HFF-Myc (cell line): ENCODE measurements at places on chromosomes 6 and 20.

GRCh38 chr20:5036828-5037227 is 35.5 kb upstream of the SLC23A2 start:
- DNase-seq, result no peak

DNA sequence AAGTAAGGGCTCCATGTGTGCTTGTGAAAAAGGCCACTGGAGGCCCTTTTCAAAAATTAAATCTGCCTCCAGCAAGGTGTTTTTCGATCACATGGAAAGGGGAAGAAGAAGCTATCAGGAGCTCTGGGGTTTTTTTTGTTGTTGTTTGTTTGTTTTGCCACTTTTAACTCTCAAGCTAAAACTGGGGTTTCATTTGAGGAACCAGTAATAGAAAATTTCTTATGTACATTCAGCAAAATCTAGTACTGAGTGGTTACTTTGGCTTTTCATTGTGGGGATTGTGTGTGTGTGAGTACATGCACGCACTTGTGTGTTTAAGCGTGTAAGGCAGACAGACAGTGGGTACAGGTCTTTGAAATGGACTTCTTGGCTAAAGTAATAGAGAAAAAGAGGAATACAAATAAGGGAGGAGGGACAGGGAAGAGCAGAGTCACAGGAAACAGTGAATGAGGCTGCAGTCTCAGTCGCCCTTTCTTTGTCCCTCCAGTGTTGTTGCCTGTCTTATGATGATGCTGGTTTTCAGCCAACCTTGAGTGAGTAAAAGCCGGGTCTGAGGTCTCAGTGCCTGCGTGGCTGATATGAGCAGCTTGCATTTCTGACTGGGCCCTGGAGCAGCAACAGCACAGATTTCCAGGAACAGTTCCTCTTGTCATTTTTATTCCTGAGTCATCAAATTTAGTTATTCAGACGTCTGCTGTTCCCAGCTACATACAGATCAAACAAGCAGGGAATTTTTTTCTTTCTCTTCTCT is 26.2 kb downstream of the SLC16A10 start:
- DNase-seq, result no peak

DNA sequence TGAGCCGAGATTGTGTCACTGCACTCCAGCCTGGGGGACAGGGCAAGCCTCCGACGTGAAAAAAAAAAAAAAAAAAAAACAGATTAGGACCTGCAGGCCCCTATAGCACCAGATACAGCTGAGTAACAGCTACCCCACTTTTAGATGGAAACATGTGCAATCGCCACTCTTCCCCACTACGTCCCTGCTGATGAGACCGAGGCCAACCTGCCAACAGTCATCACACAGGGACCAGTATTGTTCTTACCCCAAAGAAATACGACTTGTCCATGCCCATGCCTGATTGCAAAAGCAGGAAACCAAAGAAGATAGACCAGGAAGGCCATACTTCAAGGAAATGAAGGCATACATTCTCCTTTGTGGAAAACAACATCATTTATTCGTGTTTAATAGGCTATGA is 45.8 kb downstream of the ZMYND8 start:
- no peak for DNase-seq

DNA sequence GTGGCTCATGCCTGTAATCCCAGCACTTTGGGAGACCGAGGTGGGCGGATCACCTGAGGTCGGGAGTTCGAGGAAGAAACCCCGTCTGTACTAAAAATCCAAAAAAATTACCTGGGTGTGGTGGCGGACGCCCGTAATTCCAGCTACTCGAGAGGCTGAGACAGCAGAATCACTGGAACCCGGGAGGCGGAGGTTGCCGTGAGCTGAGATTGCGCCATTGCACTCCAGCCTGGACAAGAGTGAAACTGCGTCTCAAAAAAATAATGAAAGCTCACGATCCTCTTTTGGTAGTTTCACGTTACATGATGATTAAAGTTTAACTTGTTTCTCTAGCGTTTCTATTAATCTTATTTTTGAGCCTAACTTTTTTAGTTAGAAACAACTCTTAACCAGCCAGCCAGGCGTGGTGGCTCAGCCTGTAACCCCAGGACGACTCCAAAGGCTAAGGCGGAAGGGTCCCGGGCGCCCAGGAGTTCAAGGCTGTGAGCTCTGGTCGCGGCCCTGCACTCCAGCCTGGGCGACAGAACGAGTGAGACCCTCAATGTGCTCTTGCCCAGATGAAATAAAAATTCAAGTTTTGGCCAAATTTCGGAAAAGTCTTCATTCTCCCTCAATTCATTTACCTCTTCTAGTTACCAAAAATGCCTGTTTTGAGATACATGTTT is 1.2 kb upstream of the WRNIP1 start:
- DNase-seq, result no peak

- no peak for DNase-seq
Observed at GRCh38 chr6:33108307-33108706, 32.5 kb downstream of the HLA-DPB1 start.

GRCh38 chr6:143333081-143333480 is 117.4 kb downstream of the ADAT2 start:
- DNase-seq, result no peak

- DNase-seq, result no peak
Observed at GRCh38 chr20:36441416-36441815, 99.9 kb upstream of the MYL9 start.

- no peak for DNase-seq
Observed at GRCh38 chr6:166202321-166202733, 34.7 kb upstream of the TBXT start.

DNA sequence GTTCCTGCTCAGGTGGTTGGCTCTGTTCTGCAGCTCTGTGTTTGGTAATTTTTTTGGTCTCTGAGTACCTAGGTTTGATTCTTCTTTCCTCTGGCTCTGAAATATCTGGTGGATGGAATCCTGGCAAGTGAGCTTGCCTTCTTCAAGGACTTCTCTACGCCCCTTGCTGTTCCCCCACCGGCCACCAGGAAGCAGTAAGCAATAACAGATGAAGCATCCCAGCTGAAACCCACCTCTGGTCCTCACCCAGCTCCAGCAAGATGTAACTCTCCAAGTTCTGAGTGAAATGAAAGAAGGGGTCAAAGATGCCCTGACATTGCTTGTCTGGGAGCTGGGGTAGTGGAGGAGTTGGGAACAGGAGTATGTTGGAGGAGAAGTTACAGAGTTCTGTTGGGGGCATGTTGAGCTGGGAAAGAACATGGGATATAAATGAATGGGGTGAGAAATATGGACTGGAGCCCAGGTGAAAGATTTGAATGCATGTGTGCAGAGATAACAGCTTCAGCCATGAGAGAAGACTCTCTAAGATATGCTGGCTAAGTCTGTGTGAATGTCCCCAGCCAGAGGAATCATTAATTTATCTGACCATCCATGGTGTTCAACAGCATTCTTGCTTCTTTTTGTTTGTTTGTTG is 51.3 kb upstream of the GLP1R start:
- no peak for DNase-seq

DNA sequence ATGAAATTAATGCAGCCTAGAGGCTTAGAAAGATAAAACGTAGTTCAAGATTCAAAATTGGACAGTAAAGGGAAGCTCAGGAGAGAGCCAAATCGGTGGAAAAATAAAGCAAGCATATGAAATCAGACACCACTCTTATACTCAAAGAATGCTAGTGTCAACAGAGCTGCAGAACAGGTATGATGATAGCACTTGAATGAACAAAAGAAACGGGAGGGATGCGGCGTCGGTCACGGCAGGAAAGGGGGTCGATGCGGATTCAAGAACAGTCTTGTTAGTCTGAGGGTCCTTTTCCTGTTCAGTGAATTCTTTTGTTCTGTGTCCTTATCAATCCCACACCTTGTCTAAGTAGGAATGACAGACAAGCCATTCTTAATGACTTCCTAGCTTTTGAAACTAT is 114.4 kb downstream of the FOXC1 start:
- no peak for DNase-seq

DNA sequence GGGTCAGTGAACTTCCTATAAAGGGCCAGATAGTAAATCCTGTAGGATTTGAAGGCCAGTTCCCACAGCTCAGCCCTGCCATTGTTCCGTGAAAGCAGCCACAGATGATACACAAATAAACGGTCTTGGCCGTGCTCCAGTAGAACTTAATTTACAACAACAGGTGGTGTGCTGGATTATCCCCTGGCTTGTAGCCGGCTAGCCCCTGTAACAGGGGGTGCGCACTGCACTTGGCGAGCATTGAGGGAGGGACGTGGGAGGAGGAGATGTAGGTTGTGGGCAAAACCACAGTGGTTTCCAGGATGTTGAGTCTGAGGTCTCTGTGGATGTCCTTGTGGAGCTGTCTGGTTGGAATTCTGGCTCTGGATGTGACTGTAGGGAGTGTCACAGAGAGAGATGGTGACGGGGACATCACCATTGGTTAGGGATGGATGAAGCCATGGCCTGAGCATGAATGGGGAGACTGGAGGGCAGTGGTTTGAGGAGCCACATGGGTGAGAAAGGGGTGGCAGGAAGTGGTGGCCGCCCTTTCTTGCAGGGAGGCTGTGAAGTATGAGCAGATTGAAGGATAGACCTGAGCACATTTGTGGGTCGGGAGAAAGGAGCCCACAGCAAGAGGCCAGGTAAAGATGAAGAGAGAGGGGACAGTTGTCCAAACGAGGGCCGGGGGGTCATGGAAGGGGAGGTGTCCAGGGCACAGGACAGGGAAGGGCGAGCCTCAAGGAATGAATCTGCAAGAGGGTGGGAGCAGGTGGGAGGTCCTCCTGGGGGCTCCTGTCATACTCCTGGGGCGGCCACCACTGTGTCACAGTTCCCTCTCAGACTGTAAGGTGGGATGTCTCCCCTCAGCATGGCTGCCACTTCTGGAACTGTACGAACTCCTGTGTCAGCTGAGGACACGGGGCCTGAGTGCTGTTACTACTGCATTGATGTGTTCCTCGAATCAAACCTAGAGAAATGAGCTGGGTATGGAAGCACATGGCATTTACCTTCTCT is 53.6 kb downstream of the CDH26 start:
- DNase-seq, result no peak

- DNase-seq, result no peak
Observed at GRCh38 chr6:129498541-129498940, 211.4 kb downstream of the ARHGAP18 start.

DNA sequence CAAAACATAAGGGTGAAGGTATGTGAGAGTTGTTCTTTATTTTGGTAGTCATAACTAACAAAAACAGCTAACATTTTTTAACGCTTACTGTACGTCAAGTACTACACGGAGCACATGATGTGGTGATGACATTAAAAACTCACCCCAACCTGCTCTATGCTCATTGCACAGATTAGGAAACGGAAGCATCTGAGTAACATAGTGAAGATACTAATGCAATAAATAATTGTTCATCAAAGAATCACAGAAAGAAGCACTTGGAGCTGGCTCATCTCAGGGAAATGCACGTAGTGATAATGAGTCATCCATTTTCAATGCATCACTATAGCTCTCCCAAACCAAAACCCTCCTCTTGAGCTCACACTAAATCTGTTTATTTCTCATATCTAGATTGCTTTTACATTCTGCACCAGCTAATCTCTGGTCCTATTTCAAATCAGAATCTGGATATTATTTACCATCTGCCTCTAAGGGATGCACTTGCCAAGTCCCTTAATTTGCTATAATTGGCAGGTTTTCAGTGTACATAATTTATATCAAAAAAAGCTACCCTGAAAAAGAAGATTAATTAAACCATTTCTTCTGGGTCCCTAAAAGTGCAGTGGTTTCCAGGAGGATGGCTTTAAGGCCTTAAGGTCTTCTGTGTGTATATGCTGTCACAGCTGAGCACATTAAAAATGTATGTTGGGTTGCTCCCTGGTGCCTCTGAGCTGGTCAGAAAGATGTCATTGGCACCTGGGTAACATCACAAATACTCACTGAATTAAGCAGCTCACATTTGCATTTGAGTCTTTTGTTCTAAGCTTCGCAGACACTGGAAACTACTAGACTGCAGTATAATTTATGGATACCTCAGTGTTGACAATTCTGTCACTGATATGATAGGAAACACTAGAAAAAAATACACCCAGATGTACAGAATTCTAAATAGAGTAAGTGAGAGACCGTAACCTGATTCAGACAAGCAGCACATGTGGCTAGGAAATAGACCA is 677.4 kb upstream of the CITED2 start:
- DNase-seq, result peak; percentile 93

DNA sequence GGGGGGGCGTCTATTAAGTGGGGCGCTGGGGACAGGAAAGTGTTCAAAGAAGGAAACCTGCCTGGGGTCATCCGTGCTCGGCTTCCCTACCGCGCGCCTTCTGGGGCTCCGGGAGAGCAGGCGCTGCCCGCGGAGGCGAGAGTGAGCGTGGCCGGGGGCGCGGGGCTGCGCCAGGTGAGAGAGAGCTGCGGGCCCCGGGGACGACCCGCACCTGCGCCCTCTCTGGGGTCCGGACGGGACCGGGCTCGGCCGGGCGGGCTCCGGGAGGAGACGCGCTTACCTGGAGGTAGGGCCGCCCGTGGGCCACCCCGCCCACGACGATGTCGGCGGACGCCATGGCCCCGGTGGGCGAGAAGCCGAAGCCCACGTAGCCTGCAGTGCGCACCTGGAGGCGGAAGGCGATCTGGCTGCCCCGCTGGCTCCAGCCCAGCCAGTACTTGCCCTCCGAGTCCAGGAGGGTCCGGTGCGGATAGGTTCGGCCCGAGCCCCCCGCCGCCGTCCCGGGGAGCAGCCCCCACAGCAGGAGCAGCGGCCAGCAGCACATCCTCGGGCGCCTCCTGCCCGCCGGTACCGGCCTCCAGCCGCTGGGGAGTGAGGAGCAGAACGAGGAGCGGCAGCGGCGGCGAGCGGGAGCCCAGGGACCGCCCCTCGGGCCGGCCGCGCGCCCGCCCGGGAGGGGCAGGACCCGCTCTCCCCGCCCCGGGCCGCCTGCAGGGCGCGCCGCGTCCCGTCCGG is at the start of gene MOXD1:
Gene MOXD1, minus strand, starts transcription at position 593 of the 735 bp plus-strand sequence. Its CDS starts 49 bp downstream, at position 544.
- no peak for DNase-seq

GRCh38 chr20:40654876-40655275 is 34.2 kb downstream of the MAFB start:
- DNase-seq, result no peak

DNA sequence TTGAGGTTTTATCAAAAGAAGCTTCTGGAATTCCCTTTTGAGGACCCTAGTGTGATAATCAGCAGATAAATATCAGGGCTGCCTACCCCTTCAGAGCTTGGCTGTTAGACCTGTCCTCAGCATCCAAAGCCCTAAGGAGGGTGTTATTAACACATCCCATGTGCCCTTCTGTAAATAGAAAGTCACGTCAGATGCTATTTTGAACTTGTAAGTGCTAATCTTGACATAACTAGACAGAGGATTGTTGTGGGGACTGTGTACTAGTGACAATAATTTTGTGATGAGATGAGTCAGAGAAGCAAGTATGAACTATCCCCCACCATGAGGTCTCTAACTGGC is 4.9 kb upstream of the LAMA4 start:
- no peak for DNase-seq
